ENCODE measurements at places on chromosomes 1 and 21.

GRCh38 chr1:183444243-183444642 is 26.1 kb upstream of the NMNAT2 start:
- DNase-seq, result no peak

DNA sequence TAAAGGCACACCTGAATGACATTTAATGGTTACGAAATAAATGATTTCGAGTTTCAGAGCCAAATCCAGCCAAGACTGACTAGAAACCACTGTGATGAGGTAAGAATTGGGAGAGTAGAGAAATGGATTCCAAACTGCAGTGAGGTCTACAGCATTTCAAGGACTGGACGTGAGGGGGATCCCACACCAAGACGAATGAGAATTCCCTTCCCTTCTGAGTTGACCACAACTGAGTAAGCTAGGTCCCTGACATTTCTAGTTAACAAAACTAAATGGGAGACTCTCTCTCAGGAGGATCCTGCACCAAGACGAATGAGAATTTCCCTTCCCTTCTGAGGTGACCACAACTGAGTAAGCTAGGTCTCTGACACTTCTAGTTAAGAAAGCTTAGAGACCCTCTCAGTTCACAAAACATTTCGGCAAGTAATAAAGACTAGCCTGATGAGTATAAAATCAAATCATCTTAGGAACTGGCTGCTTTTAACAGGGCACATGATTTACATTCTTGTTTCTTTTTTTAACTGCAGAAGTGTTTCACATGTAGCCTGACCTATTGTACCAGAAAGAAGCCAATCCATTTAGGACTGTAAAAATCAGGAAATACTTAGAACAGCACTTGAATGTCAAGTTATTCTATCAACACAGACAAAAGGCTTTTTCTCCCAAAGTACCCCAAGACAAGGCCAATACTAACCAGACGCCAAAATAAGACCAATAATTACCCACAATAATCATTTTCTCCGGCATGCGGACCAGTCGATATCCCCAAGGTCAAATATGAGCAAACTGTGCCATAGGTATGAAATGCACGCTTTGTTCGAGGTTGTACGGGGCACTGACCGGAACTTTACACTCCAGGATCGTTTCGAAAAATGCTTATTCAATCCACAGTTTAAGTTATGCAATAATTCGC is 1.4 kb upstream of the SPATA1 start:
- no peak for DNase-seq

GRCh38 chr21:33035147-33035546 is 9.4 kb downstream of the OLIG2 start:
- DNase-seq, result no peak

DNA sequence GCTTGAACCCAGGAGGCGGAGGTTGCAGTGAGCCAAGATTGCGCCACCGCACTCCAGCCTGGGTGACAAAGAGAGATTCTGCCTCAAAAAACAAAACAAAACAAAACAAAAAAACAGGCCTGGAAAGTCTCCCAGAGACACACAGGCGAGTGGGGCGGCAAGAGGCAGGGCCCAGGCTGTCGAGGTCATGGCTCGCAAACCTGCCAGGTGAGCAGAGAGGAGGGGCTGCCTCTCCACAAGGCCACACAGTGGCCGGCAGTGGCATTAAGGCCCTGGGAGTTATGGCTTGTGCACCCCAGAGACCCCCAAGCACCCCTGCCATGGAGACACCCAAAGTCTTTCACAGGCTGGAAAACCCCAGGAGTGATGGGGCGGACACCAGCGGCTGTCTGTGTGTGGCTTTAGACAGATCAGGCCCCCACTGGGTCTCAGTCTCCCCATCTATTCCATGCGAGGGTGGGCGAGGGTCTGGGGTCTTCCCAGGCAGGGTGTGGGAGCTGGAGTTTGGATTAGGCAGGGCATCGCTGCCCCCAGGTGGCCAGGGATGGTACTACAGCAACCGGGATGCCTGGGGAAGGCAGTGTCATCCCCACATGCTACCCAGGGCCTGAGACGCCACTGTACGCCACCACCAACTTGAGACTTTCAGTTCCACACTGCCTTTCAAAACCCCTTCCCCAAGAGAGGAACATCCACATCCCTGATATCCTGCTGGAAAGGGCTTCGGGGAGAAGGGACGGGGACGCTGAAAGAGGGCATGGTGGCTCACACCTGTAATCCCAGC is 7.3 kb upstream of the CTRC start:
- peak; percentile 63 for DNase-seq

- DNase-seq, result no peak
Observed at GRCh38 chr1:203751051-203751450, 13.9 kb upstream of the LAX1 start.

DNA sequence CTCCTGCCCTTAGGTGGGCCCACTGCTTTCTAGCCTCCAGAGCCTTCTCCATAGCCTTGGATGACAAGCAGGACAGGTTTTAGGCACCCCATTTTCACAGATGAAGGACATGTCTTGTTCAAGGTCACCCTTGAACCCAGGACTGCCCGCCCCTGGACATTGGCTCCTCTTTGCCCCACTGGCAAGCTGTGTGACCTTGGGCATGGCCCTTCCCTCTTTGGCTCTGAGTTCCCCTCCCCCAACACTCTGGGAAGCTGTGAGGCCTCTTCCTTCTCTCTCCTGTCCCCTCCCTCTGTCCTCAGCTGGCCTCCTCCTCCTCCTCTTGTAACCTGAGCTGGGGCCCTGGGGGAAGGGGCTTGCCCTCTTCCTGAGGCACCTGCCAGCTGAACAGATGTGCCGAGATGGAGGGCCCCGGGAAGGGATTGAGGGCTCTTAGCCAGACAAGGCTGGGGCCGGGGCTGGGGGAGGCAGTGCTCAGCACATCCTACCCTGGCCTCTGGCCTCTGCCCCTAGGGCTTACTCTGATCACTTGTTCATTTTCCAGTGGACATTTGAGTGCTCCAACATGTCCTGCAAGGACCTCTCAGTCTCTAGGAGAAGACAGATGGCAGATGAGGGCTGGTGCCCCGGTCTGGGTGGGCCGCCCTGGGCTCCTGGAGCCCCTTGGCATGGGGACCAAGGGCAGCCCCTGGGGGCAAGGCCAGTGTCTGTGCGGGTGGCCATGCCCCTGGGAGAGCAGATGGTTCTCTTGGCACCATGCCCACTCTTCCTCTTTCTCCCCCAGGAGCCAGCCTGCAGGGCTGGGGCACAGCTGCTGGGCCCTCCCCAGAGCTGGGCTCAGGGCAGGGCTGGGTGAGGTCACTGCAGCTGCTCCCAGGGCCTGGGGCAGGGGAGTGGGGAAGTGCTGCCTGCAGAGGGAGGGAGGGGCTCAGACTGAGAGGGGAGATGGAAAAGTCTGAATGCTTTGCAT is 10.7 kb downstream of the FOXO6 start:
- no peak for DNase-seq

- no peak for DNase-seq
Observed at GRCh38 chr1:71203241-71203640, 122.4 kb upstream of the ZRANB2 start.

GRCh38 chr1:229030630-229031029 is 240.3 kb upstream of the RAB4A start:
- no peak for DNase-seq

GRCh38 chr1:81880781-81881180 is 80.0 kb downstream of the ADGRL2 start:
- DNase-seq, result no peak

- DNase-seq, result no peak
Observed at GRCh38 chr1:204289280-204289679, 70.4 kb downstream of the PLEKHA6 start.

DNA sequence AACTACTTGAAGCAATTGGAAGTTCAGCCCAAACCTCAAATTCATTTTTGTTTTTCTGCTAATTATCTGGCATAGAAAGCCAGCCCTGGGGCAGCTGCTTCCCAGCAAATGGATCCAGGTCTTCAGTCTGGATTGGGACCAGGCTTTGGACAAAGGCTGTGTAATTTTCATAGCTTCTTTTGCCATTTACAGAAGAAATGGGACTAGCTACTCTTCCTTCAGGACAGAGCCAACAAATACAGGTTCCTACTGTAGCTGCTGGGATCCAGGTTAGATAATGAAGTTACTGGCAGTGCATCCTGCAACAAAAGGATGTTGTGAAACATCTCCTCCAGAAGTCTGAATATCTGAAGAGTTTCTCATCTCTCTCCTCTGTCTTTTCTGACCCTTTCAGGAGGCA is 171.5 kb upstream of the CAMK1G start:
- no peak for DNase-seq

- no peak for DNase-seq
Observed at GRCh38 chr1:107626073-107626796, 338.7 kb downstream of the VAV3 start.

GRCh38 chr21:44299458-44300261 is at the start of gene PFKL:
Gene PFKL, plus strand, starts transcription at chr21:44300053. Its CDS starts 53 bp downstream, at chr21:44300106.
- peak; percentile 24 for DNase-seq

DNA sequence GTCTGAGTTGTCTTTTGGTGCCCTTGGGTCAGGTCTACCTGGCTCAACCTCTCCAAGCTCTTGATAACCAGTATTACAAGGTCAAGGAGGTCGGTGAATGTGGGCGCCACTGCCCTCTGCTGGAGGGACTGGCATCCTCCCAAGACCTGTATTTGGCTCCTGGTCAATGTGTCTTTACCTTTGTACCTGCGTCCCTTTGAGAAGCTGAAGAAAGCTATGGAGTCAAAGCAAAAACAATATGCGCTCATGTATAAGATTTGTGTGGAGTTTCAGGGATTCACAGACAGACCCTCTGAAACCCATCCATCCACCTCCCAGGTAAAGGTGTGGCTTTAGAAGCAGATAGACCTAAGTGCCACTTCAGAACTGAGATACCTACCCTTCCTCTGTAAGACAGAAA is 61.8 kb upstream of the NBL1 start:
- DNase-seq, result peak; percentile 48

GRCh38 chr21:45971616-45972352 is 9.8 kb upstream of the COL6A1 start:
- DNase-seq, result no peak

GRCh38 chr1:242017580-242018233 is 18.8 kb upstream of the MAP1LC3C start:
- DNase-seq, result no peak

GRCh38 chr1:48955774-48956173 is 179.1 kb upstream of the BEND5 start:
- no peak for DNase-seq

DNA sequence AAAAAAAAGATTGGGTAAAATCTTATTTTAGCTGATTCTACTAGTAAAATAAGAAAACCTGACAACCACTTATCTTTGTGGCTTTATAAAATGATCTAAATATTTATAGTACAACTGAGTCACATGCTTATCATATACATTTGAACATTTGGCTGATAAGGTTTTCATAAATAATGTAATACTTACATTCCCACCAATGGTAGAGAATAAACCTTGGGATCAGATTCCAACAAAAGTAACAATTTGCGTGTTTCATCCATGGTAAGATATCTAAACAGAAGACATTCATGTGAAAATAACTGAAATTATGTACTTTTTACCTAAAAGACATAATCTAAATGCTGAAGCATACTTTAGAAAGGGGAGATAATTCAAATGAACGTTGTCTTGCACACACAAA is 18.4 kb downstream of the STIL start:
- no peak for DNase-seq

All from stimulated activated CD8-positive, alpha-beta memory T cell treated with anti-CD3 and anti-CD28 coated beads, Interleukin-2, amount 100 ng/mL, for 1 hour (primary cell).